ENCODE measurements at places on chromosomes 2 and 18.

DNA sequence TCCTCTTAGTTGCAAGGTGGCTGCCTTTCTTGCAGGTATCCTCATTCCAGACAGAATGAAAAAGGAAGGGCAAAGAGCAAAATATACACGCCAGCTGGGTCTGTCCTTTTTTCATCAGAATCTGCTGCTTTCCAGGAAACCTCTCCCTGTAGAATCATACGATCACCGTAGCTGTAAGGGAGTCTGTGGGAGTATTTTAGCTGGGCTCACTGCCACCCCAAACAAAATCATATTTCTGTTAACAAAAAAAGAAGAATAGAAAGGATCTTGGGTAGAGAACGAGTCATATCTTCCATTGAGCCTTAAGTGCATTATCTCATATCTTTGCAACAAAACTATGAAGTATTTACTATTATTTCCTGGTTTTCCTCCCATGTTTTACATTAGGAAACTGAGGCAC lies 15.0 kb upstream of the TANC1 start:
- no peak for DNase-seq

GRCh38 chr2:24011250-24012104 lies 1.6 kb downstream of the MFSD2B start:
- DNase-seq: no peak

DNA sequence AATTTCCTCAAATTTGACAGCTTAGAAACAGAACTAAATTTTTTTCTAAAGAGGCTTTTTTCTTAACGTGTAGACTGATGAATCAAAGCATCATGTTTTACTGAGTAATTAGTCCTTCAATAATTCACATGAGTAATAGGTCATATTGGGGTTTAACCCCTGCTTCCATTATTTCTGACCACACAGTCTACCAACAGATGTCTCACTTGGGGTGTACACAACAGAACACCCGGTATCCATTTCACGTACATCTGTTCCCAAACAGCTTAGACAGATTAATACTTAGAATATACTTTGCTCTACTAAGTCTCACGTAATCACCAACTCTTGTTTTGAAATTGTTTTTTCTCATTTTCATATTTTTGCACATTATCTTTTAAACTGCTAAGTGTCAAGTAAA lies 14.8 kb downstream of the CERKL start:
- DNase-seq: no peak

DNA sequence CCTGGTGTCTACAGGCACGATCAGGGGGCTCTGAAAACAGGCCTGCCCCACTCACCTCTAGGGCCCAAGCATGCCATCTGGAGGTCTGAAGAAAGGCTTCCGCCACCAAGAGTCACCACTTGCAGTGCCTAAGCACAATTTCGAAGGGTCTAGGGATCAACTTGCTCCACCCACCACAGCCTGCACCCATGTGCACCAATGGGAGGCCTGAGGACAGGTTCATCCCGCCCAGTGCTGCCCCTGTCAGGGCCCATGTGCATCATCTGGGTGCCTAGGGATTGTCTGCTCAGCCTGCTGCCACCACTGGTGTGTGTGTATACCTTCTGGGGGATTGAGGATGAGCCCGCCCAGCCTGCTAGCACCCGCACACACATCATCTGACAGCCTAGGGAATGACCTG lies 121.0 kb upstream of the ACVR1C start:
- no peak for DNase-seq

DNA sequence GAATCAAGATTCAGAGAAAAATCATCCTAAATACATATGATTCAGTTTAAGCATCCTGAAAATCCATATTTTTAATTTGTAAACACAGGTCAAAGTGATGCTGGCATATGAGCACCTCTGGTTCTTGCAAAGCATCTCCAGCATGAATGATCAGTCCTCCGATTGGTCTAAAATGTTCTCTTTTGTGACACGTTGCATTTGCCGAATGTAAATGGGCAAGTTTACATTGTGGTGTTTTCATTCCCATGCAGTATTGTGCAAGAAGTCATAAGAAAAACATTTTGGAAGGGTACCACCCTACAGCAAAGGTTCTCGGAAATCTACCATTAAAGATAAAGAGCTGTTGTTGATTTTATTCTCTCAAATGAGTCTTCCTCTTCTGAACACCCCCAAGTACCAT lies 108.0 kb upstream of the UNC80 start:
- DNase-seq: no peak

DNA sequence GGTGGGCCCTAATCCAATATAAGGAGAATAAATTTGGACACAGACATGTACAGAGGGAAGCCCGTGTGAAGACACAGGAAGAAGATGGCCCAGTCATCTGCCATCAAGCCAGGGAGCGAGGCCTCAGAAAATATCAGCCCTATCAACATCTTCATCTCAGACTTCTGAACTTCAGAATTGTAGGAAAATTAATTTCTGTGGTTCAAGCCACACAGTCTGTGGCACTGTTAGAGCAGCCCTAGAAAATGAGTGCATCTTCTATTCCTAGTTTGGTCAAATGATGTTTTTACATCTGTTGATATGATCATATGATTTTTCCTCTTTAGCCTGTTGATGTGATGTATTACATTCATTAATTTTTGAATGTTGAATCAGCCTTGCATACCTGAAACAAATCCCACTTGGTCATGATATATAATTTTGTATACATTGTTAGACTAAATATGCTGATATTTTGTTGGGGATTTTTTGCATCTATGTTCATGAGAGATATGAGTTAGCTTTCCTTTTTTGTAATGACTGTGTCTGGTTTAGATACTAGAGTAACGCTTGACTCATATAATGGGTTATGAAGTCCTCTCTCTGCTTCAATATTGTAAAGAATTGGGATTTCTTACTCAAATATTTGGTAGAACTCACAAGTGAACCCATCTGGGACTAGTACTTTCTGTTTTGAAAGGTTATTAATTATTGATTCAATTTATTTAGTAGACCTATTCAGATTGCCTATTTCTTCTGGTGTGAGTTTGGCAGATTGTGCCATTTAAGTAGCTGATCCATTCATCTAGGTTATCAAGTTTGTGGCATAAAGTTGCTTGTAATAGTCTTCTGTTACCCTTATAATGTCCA lies 451.4 kb downstream of the EIPR1 start:
- DNase-seq: no peak

- no peak for DNase-seq
Measured at GRCh38 chr18:39840856-39841481, 2114.1 kb upstream of the PIK3C3 start.

DNA sequence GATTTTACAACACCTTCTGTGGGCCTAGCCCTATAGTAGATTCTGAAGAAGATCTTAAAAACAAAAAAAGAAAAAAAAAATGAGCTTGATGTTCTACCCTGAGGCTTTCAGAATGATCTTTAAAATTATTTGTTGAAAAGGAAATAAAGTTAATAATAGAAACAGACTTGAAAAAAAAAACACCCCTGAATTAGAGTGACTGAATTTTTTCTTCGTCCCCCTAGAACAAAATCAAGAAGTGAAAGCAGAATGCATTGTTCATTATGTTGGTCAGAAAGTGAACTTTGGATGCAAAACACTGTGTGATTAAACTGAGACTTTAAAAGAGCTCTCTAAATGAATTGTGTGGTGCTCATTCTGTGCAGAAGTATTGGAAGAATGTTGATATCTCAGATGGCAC lies 1384.4 kb upstream of the PIK3C3 start:
- DNase-seq: no peak

DNA sequence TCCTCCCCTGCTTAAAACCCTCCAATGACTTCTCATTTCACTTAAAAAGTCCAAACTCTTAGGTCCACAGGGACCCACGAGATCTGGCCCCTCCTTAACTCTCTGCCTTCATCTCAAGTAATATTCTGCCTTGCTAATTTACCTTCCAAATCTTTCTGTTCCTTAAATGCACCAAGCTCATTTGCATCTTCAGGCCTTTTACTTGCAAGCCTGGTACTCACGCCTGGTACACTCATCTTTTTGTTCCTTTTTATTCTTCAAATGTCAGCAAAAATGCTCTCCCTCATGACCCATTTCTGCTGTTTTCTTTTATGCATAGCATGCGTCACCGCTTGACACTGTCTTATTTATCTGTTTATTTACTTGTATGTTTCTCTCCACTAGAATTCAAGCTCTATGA lies 2.7 kb upstream of the WIPF1 start:
- no peak for DNase-seq

DNA sequence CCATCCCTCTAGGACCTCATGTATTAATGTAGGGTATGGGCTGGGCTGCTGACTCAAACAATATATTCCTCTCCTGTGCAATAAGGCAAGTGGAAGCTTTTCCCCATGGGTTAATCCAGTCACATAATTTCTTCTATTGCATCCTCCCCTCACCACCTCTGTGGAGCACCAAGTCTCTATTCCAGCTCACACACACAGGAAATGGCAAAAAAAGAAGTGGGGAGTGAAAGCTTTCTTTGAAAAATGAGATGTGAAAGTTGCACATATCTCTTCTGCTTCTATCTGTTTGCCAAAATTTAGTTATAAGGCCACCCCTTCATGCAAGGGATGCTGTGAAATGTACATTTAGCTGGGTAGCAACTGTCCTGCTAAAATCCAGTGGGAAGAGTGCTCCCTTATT lies 121.3 kb downstream of the CDC42EP3 start:
- DNase-seq: no peak

DNA sequence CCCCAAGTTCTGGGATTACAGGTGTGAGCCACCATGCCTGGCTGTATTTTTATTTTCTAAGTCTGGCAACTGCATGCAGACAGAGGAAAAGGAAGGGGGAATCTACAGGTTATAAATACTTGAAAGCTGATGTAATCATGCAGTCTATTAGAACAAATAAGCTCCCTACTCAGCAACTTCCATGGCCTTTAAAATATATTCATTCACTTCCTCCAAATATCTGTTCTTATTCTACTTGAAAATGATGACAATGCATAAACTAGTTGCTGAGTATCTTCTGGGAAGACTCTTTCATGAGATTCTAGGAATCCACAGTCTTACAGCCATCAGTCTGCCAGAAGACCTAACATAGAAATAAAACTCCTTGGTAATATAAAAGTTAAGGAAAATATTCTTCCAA lies 66.9 kb upstream of the NCKAP5 start:
- DNase-seq: no peak

DNA sequence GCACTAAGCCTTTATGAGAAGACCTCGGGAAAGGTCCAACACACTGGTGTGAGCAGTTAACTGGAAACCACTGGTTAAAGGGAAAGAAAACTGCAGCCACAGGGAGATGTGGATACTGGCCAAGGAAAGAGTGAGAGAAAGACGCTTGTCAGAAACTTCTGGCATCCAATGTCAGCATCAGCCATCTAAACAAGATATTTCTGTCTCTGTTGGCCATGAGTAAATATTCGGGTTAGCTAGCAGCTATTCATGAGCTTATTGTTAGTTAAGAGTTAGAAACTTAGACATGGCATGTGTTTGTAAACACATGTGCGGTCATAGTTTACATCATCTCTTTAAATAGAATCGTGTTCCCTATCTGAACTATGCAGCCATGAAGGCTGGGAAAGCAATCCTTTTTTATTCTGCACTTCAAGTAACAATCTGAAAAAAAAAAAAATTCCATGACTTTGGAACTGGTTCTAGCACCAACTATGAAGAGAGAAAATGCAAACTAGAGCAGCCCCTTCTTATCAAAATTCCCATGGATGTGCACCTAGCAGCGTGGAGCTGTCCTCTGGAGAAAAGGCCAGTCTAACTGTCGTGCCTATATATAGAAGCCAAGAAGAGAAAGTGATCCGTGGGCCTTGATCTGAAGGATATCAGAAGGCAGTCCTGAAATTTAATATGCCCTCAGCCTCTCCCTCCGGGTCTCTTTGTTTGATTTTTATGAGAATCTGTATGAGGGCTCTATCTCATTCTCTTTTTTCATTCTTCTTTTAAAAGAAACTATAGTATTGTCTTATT lies 84.0 kb upstream of the RFX8 start:
- no peak for DNase-seq

DNA sequence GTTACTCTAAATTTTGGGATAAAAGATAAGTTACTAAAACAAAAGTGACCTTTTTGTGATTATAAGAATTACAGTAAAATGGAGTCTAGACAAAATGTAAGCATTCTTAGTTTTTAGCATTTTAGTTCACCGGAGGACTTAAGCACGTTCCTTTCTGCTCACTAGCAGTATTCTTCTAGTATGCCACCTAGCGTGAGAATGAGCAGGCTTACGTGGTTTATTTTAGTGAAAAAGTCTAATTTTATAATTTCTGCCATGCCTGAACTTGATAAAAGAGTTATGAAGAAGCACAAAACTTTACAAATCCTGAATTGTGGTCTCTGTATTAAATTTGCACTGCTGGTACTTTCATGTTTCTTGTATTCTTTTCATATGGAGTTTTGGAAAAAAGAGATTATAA lies 12.6 kb upstream of the OTX1 start:
- DNase-seq: no peak

DNA sequence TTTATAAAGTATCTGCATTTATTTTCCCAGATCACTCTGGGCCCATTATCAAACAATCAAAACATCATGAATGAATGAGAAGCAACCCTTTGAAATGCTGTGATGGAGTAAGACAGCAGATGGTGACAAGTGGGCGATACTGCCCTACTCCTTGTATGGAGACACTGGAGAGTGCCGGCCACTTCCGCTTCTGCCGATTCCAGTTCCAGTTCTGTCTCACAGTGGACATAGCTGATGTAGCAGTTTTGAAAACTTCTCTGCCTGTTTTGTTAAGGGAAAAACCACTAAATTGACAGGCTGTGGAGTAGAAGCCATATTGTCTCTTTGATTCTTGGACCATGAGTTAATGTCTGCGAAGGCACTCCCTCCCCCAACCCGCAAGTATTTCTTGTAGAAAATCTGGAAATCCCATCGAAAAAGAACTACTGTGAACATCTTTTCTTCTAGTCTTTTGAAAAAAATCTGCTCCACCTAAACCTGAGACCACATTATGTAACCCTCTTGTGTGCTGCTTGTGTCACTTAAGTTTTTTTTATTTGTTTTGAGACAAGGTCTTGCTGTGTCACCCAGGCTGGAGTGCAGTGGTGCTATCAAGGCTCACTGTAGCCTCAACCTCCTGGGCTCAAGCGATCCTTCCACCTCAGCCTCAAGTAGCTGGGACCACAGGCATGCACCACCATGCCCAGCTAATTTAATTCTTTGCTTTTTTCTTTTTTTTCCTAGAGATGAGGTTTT lies 133.5 kb downstream of the TANC1 start:
- no peak for DNase-seq

DNA sequence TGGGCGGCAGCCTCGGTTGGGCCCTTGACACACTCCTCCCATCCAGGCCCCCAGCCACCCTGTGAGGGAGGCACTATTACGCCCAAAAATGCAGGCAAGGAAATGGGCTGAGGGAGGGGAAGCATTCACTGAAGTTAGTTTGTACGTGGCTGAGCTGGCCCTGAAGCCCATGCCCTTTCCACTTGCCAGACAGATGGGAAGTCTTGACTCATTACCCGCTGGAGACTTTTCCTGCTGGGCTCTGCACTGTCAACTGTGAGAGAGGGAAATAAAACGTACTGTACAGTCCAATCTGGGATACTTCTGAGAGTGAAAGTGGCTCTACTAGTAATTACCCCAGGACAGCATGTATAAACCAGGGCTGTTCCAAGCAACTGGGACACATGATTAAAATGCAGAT lies 125.9 kb downstream of the MSH2 start:
- no peak for DNase-seq

Measured in HCT116 (cell line).